ENCODE measurements at places on chromosomes 12 and 14.

DNA sequence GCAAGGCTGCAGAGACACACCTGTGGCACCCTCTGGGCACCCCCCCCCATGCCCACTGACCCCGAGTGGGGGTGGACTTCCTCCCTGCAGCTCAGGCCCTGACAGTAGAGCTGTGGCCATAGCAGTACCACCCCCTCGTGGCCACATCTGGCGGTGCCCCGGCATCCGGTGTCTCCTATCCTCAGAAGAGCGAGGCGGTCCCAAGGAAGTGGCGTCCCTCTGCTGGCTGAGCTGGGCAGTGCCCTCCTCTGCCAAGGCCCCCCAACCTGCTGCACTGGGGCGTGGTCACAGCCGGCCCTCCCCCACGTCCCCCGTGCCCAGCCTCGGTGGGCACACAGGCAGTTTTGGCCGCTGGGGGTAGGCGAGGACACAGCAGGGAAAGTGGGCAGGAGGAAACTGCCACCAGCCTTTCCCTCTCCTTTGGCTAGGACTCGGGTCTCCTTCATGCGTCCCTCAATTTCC, 6.0 kb upstream of the SLC6A12 start:
- DNase-seq: peak; percentile 6

DNA sequence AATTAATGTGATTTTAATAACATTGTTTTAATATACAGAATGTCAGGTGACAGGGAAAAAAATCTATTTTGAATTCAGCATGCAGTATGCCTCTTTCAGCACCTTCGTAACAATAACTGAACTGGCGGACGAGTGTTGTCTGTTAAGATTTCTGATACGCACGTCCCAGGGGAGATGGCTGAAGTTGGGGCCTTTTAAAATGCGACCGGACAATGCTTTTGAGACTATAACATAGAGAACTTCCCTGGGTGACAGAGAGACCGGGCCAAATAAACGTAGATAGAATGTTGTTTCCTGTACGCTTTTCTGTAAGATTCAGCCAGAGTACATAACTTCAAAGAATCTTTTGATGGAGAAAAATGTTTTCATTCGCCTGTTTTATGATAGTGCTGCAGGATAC, 239.7 kb downstream of the EGLN3 start:
- no peak for DNase-seq

DNA sequence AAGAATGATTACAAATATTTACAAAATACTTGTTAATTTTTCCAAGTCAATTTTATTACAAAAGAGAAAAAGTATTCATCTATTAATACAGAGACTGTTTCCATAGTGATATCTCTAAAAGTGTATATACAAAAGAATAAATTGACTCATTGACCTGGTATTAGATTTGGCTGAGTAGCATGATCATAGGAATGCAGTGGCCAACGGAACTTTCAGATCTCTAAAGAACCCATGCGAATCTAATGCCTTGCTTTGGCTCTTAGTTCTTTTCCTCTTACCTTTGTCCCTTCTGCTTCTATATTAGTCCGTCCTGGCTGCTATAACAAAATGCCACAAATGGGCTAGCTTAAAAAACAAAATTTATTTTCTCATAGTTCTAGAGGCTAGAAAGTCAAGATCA, 717.8 kb downstream of the TMTC2 start:
- DNase-seq: no peak

- DNase-seq: no peak
These were observed 81.6 kb downstream of the IPO8 start for GRCh38 chr12:30614031-30614430.

DNA sequence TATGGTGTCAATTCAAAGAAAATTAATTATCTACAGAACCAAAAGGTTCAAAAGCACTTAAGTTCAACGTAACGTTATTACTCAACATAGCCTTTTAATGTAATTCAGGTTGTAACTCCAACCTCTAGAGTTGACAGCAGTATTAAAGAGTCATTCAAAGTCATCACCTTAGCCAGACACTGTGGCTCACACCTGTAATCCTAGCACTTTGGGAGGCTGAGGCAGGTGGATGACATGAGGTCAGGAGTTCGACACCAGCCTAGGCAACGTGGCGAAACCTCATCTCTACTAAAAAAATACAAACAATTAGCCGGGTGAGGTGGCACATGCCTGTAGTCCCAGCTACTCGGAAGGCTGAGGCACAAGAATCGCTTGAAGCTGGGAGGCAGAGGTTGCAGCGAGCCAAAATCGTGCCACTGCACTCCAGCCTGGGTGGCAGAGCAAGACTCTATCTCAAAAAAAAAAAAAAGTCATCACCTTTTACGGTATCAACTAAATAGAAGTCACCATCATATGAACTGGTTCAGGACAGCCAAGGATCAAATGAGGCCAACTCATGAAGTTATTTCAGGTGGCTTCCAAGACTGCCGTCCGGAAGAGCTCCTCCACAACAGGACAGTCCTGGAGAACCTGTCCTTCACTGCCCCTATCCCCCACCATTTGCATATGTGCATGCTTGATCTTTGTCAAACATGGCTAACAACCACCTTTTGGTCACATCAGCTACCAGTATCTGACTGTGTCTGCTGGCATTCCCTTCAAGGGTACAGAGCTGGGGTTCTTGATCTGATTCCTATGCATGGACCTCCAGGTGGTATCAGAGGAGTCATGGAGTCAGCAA, 4.2 kb downstream of the PPTC7 start:
- DNase-seq: no peak

- DNase-seq: no peak
These were observed 91.6 kb upstream of the VRK1 start for GRCh38 chr14:96705422-96706092.

DNA sequence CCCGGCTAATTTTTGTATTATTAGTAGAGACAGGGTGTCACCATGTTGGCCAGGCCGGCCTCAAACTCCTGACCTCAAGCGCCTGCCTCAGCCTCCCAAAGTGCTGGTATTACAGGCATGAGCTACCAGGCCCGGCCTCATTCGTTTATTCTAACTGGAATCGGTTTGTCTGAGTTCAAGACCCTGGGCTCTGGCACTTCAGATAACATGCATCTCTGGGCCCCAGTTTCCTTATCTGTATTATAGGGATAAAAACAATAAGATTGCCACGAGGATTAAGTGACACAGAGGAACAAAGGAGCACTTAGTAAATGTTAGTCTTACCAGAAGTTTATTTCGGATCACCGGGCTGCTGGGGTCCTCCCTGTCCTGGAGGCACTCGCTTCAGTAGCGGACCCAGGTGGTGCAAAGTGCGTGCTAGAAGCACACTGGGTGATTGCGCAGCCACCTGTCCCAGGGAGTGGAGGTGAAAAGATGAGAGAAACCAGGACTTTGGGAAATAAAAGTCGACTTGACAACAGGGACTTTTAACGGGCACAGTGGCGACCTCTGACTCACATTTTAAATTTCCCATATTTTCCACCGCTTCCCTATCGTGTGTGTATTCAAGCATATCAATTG, 37.5 kb downstream of the ACACB start:
- no peak for DNase-seq

DNA sequence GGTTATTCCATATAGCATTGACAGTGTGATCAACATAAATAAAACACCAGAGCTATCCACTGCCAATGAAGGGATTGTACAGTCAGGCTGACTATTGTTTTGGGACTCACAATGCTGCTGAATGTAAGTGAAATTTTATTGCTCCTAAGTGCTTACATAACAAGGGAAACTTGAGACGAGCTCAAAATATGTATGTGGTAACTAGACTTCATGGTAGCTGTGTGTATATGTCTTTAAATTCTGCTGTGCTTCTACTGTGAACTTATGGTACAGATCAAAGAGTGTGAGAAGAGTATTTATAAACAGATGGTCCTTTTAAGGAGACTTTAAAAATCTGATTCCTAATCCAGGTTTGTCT, 6.9 kb downstream of the FLRT2 start:
- no peak for DNase-seq

GRCh38 chr12:131923260-131923659, 5.8 kb upstream of the PUS1 start:
- no peak for DNase-seq

DNA sequence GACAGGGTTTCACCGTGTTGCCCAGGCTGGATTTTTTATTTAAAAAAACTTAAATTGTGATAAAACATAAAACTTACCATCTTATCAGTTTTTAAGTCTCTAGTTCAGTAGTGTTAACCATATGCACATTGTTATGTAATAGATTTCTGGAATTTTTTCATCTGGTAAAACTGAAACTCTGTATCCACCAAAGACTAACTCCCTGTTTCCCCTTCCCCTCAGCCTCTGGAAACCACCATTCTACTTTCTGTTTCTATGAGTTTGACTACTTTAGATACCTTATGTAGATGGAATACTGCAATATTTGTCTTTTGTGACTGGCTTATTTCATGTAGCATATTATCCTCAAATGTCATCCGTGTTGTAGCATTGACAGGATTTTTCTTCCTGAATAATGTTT, 12.8 kb upstream of the PLEKHG3 start:
- DNase-seq: no peak

- no peak for DNase-seq
These were observed 172.3 kb upstream of the ATXN7L3B start for GRCh38 chr12:74365178-74365964.

- no peak for DNase-seq
These were observed 11.0 kb downstream of the LETMD1 start for GRCh38 chr12:51059086-51059485.

- DNase-seq: no peak
These were observed 132.9 kb upstream of the SSTR1 start for GRCh38 chr14:38074754-38075153.

GRCh38 chr14:34851395-34851794, 23.8 kb downstream of the BAZ1A start:
- no peak for DNase-seq

DNA sequence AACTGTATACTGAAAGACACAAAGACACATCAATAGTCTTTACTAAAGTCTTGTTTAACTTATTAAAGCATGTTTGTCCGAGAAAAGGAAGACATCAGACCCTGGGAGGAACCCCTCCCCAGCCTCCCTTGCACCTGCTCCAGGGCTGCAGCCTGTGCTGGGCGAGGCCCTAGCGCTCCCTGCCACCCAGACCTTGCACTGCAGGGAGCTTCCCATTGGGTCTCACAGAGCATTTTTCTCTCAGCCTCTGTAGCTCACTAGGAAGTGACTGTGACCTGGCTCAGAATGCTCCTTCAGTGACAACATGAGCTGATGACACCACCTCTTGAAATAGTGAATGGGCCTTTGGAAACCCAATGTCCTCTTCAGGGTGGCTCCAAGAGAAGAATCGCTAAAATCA, 461.2 kb downstream of the TMEM121 start:
- no peak for DNase-seq

DNA sequence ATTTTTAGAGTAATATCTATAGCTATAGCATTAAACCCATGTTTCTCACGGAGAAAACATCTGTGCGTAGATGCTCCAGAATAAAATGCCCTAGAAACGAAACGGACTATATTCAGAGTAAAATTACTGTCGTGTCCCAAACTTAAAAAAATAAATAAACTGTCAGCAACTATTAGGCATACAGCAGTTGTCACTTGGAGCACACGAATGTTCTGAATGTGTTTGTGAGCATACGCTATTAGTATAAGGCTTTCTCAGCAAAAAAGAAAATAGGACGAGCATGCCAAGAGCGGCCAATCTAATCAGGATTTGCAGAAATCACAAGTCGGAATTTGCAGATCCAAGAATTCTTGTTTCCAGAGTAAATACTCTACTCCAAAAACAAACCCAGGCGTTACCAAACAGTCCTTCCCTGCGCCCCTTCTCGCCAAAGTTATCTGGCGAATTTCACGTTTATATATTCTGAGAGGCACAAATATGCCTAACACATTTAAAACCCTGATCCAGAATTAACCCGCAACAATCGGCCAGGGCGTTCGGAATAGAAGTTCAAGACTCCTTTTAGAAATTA, 836 bp downstream of the PTPN21 start:
- DNase-seq: no peak

GRCh38 chr14:43411841-43412240, 1095.2 kb downstream of the FSCB start:
- DNase-seq: no peak

DNA sequence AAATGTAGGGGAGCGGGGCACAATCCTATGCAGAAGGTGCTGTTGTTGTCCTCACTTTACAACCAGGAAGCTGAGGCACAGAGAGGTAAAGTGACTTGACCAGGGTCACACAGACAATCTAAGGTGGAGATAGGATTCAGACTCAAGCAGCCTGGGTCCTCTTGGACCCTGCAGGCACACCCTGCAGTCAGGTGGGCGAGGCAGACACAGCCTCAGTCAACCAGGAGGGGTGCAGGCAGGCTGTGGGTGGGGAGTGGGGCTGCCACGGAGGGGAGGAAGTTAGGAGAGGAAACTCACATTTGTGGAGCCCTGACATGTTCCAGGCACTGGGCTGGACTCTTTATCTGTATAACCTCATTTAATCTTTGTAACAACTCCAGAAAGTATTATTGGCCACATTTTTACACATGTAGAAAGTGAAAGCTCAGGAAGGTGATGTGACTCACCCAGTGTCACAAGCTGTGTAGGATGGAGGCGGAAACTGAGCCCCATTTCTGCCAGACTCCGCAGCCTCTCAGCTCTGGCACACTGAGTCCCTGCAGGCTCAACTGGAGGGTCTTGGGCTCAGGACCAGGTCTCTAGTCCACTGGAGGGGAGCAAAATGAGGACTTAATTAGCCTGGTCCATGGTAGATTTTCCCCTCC, 24.9 kb upstream of the CHGA start:
- DNase-seq: no peak

- DNase-seq: no peak
These were observed 96.4 kb downstream of the EFCAB11 start for GRCh38 chr14:89858089-89858488.

DNA sequence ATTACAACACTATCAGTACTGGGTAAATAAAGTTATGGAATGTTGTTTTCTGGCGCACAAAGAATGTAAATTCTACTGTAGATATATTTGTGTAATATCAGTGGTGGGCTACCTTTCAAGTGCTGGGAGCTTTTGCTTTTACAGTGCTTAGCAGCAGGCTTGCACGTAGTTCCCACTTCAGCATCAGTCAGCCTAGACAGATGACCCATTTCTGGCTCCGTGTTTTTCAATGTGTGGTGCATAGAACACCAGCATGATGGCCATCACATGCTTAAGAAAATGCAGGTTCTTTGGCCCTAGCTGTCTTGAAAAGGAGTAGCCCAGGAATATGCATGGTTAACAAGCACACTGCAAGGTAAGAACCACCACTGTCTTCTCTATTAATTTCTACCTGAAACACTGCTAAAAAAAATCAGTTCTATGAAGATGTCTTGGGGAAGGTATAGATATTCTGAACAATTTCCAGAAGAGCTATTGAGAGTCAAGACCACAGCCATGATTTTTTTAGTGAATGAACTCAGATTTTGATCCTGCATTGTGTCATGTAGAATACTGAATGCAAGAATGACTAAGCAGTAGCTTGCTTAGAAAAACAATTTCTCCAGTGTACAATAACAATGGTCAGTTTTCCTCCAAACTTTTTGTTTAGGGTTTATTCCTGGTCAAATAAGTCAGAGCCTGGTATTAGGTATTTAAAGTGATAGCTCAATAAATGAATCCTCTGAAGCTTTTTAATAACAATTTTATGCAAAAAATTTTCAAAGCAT, 195.7 kb downstream of the AKAP6 start:
- no peak for DNase-seq
